ENCODE measurements at places on chromosomes 1 and 21.

DNA sequence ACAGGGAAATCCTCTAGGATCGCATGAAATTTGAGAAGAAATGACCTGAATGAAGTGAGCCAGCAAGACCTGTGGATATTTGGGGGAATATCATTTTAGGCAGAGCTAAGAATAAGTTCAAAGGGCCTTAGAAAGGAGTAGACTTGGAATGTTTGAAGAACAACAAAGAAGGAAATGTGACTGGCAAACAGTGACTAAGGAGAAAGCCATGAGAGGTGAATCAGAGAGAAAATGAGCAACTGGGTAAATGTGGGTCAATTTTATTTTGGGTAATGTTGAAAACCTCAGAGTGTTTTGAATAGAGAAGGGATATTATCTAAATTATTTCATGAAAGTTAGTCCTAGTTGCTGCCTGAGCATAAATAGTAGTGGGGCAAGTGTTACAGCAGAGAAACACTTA is 672.8 kb downstream of the LMO4 start:
- DNase-seq, result no peak

DNA sequence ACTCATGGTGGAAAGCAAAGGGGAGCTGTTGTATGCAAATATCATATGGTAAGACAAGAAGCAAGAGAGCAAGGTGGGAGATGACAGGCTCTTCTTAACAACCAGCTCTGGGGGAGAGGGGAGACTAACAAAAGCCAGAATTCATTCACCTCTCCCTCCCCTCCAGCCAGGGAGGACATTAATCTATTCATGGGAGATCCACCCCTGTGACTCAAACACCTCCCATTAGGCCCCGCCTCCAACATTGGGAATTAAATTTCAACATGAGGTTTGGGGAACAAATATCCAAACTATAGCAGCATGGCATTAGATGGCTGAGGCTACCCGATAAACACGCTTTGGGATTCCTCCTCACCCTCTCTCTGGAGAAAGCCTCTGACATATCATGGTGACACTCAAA is 210.6 kb downstream of the RHOU start:
- DNase-seq, result no peak

DNA sequence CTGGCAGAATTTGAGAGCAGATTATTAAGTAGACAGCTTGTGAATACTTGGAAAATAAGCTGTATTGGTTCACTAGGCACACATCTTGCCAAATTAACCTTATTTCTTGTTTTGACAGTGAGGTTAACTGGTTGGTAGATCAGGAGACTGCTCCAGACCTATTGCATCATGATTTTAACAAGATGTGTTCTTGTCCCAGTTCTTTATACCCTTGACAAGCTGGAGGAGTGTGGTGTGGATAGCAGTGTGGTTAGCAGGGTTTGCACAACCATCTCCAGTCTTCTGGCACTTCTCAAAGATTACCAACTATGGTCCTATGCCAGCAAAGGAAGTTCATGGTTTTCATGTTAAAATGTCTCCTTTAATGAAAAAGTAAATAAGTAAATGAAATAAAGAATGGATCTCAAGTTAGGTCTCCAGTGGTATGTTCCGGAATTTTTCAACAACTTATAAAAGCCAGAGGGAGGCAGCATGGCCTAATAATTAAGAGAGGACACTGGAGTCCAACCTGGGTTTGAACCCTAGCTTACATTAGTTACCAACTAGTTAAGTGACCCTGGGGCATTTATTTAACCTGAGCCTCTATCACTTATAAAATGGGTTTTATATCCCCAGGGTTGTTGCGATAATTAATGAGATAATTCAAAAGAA is 34.1 kb downstream of the DDX20 start:
- no peak for DNase-seq

DNA sequence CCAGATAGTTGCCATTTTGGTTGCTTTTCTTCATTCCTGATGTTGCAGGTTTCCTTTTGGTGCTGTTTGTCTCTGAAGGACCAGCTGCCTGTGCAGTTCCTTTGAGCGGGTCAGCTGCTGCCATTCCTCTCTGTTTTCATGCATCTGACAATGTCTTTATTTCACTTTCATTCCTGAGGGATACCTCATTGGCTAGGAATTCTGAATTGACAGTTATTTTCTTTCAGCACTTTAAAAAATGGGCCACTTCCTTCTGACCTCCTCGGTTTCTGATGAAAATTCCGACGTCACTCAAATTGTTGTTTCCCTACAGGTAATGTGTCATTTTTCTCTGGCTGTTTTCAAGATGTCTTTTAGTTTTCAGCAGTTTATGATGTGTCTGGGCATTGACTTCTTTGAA is 24.8 kb downstream of the CCSAP start:
- no peak for DNase-seq

GRCh38 chr1:160838888-160839287 is 23.8 kb downstream of the CD244 start:
- no peak for DNase-seq

DNA sequence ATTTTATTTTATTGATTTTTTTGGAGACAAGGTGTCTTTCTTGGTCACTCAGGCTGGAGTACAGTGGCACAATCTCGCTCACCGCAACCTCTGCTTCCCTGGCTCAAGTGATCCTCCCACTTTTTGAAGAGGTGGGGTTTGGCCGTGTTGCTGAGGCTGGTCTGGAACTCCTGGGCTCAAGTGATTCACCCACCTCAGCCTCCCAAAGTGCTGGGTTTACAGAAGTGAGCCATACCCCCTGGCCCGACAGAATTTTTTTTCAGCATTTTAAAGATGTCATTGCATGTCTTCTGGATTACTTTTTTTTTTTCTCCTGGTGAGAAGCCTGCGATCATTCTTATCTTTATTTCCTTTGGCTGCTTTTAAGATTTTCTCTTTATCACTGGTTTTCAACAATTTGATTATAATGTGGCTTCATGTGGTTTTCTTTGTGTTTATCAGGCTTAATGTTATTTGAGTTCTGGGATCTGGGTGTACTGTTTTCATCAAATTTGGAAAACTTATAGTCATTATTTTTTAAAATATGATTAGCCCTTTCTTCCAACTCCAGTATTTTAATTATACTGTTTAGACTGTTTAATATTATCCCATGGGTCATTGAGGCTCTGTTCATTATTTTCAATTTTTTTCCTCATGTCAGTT is 23.1 kb upstream of the PTBP2 start:
- no peak for DNase-seq

DNA sequence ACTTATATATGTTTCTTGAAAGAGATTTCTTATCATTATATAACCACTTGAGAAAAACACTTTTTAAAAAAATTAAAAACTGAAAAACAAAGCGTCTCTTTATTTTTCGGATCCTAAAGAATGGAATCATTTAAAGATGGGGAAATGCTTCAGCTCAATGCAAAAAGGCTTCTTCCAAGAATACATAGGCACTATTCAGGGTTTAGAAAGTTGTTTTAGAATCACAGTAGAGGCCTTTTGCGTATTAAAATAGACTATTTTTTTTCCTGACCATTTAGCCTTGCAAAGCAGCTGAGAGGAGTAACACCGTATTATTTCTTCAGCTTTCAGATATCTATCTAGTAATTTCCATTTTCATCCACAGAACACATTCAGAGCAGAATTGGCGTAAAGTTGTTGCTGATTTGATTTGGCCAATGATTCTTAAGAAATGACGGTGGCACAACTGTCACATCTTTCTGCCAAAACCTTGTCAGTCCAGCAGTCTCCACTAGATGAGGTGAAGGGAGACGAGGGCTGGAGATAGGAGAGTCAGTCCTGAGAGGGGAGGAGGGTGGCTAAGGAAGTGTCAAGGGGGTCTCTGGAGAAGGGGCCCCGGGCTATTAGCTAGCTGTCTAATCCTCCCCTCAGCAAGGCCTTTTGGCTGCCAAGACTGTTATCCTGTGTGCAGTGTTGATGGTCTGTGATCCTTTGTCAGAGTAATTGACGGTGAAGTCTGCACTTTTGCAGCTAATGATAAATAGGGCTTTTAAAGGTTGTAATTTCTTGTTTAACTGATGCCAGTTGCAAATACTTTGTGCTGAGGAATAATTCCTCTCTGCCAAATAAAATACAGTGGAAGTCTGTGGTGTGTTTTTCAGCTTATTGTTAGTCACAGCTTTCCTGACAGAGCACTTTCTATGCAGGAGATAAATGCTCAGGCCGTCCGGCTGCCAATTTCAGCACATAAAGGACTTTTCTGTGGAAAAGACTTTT is 34.7 kb downstream of the PRRX1 start:
- DNase-seq, result no peak

- peak; percentile 28 for DNase-seq
Observed at GRCh38 chr1:52365071-52365745, 797 bp downstream of the CC2D1B start.

GRCh38 chr1:215185067-215185620 is 102.6 kb downstream of the KCNK2 start:
- DNase-seq, result no peak

- DNase-seq, result no peak
Observed at GRCh38 chr1:206142770-206143169, 25.6 kb upstream of the AVPR1B start.

GRCh38 chr1:230123280-230124185 is 56.5 kb downstream of the GALNT2 start:
- DNase-seq, result no peak

Measured in NCI-H460 (cell line).